ENCODE measurements at places on chromosomes 2 and 18.
A peak's percentile ranks its signal among the peaks of the same experiment; 100 is the strongest.

- no peak for DNase-seq
These were observed 132.2 kb downstream of the CLIP4 start for GRCh38 chr2:29247336-29247914.

DNA sequence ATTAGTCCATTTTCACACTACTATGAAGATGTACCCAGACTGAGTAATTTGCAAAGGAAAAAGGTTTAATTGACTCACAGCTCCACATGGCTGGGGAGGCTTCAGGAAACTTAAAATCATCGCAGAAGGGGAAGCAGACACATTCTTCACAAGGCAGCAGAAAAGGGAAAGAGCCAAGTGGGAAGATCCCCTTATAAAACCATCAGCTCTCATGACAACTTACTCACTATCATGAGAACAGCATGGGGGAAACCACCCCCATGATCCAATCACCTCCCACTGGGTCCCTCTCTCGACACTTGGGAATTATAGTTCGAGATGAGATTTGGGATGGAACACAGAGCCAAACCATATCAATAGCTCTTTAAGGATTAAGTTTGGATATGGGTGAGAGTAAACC lies 246.1 kb upstream of the CYRIA start:
- DNase-seq, result no peak

DNA sequence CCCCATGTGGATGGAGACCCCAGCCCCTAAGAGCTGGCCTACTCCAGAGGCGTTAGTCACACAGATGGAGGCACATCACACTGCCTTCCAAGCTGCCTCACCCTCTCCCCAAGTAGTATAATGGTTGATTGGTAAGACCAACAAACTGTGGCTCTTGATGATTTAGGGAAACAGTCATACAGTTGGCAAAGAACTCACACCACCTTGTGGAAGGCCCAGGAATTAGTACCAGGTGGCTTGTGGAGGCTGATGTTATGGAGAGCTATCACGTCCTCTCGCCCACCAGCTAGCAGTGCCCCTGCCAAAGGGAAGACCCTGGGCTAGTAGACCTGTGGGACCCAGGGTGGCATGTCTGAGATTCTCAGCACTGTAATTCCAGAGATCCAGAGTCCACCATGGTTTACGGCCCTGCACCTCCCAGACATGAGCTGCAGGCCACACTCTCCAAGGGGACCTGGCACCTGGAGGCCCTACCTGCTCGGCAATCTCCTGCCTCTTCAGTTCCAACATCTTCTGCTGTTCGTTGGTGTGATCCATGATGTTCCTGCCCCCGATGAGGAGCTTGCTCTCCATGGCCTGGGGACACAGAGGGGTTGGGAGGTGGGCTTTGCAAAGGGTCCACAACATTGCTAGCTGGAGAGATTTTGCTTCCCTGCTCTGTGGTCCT lies 26.3 kb downstream of the KIF3C start:
- DNase-seq, result no peak

- DNase-seq, result no peak
These were observed 174.3 kb downstream of the KCNE4 start for GRCh38 chr2:223226264-223226663.

- DNase-seq, result no peak
These were observed 108.1 kb downstream of the MARCO start for GRCh38 chr2:119049968-119050704.

DNA sequence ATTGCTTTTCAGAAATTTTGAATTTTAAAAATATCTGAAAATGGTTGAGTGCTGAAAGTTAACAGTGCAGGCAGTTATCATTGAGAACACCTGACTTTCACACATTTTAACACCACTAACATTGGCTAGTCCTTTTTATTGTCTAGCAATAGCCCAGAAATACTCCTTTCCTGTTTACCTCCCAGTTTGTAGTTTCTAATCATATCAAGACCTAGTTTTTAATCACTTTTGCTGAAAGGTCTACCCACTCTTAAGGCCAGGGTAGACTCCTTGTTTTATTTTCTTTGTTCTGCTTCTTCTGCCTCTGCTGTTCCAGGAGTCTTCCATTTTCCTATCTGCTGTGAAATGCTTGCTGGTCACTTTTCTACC lies 72.1 kb downstream of the UBE2E3 start:
- no peak for DNase-seq

GRCh38 chr2:184032983-184033382 lies 565.3 kb upstream of the ZNF804A start:
- DNase-seq, result no peak

DNA sequence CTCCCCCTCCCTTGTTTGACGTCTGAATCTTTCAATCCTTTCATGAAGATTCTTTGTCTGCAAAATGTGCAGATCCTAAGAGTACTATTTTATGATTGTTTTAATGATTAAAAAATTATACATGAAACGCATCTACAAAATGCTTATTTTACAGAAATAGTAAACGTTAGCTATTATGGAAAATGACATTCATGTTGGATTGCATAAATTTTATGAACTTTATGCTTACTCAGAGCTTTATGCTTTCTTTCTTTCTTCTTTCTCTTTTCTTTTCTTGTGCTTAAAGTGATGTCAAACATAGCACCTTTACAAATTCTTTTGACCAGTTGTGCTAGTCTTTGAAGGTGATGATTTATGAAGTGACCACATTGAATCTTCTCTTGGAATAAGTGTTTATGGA lies 805.4 kb downstream of the ADCYAP1 start:
- DNase-seq, result no peak

DNA sequence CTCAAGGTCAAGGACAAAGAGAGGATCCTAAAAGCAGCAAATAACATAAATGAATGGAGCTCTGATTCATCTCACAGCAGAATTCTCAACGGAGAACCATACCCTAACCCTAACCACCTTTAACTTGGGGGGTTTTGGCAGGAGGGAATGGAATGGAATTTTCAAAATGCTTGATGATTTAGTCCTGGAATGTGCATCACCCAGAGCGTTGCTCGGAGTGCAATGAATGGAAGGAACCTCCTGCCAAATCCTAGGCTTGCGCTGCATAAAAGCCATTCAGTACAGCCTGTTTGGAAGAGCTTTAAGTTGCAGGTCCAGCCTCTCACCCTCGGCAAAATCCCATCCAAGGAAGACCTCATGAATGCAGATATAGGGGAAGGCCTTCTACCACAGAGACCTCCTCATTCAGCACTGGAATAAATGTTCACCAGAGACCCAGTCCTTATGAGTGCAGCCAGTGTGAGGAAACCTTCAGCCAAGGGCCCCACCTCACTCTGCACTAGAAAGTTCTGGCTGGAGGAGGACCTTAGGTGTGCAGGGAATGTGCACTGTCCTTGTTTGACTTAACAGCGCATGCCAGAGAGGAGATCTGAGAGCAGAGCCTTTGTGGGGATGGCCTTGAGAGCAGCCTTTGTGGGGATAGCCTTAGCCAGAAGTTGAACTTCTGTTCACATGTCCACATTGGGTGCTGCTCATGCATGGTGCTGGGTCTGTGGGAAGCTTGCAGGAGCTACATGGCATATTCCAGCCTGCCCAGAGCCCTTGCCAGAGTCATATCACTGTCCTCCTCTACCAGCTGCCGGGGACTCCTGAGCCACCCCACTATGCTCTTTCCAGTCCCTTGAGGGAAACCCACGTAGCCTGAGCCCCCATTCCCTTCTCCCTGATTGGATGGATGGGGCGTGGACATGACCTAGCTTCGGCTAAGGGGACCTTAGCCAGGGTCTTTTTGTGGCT lies 30.5 kb downstream of the ASB1 start:
- no peak for DNase-seq

GRCh38 chr2:58195662-58196061 lies 45.5 kb downstream of the FANCL start:
- no peak for DNase-seq

GRCh38 chr2:227377467-227378351 lies 1.4 kb downstream of the TM4SF20 start:
- DNase-seq, result no peak

GRCh38 chr2:221494556-221494955 lies 77.5 kb downstream of the EPHA4 start:
- DNase-seq, result no peak

- DNase-seq, result no peak
These were observed 23.2 kb upstream of the FAP start for GRCh38 chr2:162266460-162266760.

DNA sequence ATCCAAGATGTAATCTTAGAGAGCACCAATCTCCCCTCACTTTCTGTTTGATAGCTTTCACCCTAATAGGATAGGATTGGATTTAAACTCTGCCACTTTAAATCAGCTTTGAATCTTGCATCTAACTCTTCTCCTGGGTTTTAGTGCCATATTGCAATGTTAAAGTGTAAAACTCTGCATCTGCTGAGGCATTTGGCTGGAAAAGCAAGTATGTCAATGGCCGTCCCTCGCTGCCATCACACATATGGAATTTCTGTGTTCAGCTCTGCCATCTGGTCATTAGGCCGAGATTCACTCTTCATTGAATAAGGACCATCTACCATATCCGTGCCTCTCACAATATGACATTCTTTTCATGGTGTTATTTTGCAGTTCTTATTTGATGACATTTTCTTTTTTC lies 728.1 kb upstream of the PIK3C3 start:
- no peak for DNase-seq

DNA sequence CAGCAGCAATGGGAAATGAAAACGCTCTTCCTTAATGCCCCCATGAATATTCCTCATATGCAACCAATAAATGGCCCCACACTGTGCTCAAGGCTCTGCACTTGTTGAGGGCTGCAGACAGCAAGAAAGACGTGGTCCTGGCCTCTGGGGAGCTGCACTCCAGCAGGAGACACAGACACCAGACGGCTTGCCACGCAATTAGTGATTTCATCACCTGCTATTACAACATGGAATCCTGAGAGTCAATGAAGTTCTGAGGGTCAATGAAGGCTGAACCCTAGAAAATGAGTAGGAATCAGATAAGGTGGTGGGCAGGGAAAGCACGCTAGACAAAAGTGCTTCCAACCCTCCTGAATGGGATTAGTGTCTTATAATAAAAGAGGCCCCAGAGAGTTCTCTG lies 18.9 kb downstream of the CREG2 start:
- no peak for DNase-seq

GRCh38 chr2:105087273-105087672 lies 49.4 kb downstream of the MRPS9 start:
- DNase-seq, result no peak

DNA sequence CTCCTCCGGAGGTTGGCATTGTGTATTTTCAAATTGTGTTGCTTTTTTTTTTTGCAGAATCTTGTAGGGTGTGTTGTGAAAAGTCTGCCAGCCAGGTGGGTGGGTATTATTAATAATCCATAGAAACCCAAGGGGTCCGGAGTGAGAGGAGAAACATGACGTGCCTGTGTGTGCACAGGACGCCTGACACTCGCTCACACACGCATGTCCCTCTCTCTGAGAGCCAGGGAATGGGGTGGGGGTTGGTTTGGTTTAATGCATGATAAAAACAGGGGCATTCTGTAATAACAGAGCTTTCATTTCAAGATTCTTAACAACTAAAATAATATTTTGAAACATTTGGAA lies 224.8 kb downstream of the FAM210A start:
- no peak for DNase-seq

GRCh38 chr2:56191617-56192016 lies 7.8 kb downstream of the CCDC85A start:
- DNase-seq, result peak; percentile 11

- DNase-seq, result no peak
These were observed 17.2 kb upstream of the GPC1 start for GRCh38 chr2:240418311-240418710.

GRCh38 chr2:232839411-232840079 lies 30.5 kb upstream of the SNORC start:
- no peak for DNase-seq

DNA sequence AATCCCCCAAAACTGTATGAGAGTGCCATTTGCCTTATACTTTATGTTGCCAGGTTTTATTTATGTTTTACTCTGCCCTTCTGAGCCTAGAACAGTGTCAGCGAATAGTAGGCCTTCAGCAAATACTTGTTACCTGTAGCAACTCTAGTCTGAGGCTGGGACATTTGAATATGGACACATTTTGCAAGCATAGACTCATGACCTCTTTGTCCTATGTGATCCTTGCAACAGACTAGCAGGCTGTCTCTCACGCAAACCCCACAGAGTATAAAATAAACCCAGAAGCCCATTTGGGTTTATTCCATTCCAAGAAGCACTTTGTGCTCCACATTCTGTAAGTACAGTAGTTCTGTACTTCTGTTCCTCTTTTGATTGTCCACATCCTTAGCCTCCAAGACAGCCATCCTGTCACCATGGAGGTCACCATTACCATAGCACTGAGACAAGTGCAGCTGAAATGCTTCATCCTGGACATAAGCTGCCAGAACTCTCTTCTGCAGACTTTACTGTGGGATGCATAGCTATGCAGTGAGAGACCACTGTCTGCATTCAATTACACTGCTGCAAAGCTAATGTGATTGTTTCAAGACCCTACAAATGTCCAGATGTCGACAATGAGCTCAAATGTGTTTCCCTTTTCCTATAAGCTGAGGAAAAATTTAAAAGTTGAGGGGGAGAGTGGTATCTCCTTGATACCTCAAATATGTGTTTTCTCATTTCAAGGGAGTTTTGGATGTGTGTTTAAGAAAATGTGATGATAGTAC lies 425.7 kb downstream of the PID1 start:
- DNase-seq, result no peak

- DNase-seq, result no peak
These were observed 121.2 kb downstream of the NRP2 start for GRCh38 chr2:205803500-205803899.

DNA sequence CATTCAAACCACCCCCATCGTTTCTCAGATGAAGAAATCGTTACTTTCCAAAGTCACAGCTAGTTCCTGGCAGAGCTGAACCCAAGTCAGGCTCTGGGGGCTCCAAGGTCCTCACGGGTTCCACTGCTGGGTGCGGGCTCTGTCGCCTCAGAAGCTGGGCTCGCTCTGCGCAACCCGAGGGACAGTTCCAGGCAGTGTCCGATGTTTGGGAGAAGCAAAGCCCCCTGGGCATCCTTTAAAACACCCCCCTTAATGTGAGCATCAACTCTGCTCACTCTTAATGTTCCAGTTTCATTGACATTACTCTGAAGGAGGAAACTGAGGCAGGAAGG lies 796 bp downstream of the AOX1 start:
- DNase-seq, result no peak

GRCh38 chr18:25253136-25253535 lies 98.8 kb downstream of the ZNF521 start:
- DNase-seq, result no peak

All from DMS 273 treated with DMSO at 0.1 percent for 48 hours (cell line).